Activated CD8-positive, alpha-beta memory T cell treated with anti-CD3 and anti-CD28 coated beads for 1 hour (primary cell): ENCODE measurements at places on chromosomes 16 and 17.

DNA sequence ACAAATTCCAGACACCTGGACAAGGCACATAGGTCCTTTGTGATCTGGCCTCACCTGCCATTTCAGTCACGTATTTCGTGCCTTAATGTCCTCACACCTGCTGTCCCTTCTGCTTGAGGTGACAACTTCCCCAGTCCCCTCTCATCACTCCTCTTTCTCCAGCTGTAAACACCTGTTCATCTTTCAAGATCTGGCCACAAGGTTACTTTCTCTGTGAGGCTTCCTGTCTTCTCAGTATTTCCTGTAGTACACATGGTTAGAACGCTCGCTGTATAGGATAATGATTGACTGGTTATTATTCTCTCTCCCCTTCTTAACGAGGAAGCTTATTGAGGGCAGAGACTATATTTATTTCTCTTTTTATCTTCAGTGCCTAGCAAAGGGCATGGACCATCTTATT is 74.5 kb upstream of the PMFBP1 start:
- no peak for DNase-seq

DNA sequence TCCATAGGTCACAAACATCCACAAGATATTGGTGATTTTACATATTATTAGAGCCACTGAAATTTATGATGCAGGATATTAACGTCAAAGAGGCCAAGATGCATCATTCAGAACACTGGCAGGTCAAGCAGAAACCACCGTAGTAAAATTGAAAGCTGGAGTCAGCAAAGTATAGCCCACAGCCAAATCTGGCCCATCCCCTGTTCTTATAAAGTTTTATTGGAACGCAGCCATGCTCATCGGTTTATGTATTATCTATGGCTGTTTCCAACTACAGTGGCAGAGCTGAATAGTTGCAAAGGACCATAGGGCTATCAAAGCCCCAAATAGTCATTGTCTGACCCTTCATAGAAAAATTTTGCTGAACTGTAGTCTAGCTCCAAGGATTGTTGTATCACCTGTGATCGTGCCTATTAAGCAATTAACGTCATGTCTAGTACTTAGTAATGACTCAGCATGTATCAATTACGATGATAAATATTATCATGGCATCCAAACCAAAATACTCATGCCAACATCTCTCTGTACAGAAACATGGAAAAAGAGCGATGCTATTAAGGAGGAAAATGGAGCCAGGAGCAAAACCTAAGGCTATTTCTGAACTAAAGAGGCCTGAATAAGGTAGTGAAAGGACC is 165.6 kb downstream of the IRX3 start:
- no peak for DNase-seq

DNA sequence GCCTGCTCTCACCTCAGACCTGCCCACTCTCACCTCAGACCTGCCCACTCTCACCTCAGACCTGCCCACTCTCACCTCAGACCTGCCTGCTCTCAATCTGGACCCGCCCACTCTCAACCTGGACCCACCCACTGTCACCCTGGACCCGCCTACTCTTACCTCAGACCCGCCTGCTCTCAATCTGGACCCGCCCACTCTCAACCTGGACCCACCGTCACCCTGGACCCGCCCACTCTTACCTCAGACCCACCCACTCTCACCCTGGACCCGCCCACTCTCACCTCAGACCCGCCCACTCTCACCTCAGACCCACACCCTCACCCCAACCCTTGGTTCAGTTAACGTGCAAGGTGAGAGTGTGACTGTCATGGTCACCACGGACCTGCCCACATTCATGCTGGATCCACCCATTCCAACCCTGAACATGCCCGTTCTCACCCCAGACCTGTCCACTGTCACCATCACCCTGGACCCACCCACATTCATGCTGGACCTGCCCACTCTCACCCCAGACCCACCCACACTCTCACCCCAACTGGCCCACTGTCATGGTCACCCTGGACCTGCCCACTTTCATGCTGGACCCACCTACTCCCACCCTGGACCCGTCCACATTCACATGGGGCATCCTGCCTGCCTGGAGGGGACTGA is 31.2 kb upstream of the ENPP7 start:
- no peak for DNase-seq

DNA sequence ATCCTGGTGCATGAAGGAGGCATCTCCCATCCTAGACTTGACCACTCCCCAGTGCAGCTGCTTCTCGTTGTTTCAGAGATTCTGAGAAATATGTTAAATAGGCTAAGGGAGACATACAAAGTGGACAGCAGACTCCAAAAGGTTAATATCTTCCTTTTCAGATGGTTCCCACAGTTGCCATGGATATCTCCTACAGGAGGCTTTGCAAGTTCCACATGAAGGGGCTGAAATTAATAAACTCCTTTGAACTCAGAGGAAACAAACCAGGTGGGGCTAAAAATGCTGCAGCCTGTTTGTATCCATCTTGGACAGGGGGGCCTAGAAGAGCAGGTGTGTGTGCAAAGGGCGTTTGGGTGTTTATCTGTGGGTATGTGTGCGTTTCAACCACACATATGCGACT is 257.4 kb upstream of the XYLT1 start:
- DNase-seq = no peak

DNA sequence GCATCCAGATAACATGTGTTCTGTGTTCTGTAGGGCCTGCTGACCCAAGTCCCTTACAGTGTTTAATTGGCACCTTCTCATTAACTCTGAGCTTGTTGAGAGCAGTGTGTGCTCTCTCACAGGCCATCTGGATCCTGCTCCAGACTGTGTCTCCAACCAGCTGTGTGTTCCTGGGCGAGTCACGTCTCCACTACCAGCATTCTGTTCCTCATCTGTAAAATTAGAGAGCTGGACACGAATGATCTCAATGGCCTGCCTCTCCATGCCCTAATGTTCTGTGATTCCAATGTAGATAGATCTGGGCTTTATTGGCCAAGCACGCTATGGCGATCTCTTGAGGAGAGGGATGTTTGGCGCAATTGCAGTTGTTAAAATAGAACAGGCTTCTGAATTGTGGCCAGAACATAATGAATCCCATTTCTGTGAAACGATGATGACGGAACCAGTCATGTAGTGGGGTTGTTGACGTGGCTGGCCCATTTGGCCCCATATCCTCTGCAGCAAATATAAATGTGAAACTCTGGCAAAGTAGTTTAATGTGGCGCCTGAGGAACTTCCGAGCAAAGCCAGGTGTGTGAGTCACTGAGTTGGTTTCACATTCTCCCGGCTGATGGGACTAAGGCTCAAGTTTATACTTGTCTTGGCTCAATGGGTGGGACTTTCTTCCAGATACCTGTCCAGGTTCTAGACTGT is 22.2 kb downstream of the TBX4 start:
- DNase-seq = no peak

GRCh38 chr16:66858740-66859396 is 14.7 kb downstream of the CA7 start:
- DNase-seq = no peak
